Progenitor cell of endocrine pancreas (in vitro differentiated cells): ENCODE measurements at places on chromosomes 3 and 15. TPM values are rescaled to one million over a fixed set of nuclear protein-coding genes. Genes with fewer than 3 reads are reported as not detected.

Gene GOLGA6L7
- not detected in 2 replicates for total RNA-seq

Gene GNB4
- 1.4 and 2.6 TPM in 2 replicates for total RNA-seq

Gene ISLR
- not detected in 2 replicates for total RNA-seq

- DNase-seq: no peak
These were observed 50.8 kb downstream of the SEMA3G start for GRCh38 chr3:52393959-52394670.

- no peak for DNase-seq
These were observed 94.2 kb upstream of the PPP2R3A start for GRCh38 chr3:135871311-135871710.
